Camera-type eye (tissue), 1 donor: ENCODE measurements at places on chromosomes 12 and 14. TPM values are rescaled to one million over a fixed set of nuclear protein-coding genes. Genes with fewer than 3 reads are reported as not detected.

DDN gene
- 1.0 TPM for total RNA-seq

IPO4 gene
- total RNA-seq = 19.1 TPM

VEZT gene
- 206 TPM for total RNA-seq

AJUBA gene
- 32.0 TPM for total RNA-seq

RTL1 gene
- 0.49 TPM for total RNA-seq

KRT71 gene
- total RNA-seq = 0.77 TPM

AKAP3 gene
- 0.99 TPM for total RNA-seq

ZNF268 gene
- total RNA-seq = 55.0 TPM

ETFBKMT gene
- total RNA-seq = 6.3 TPM

SLC6A12 gene
- total RNA-seq = 4.0 TPM
